ENCODE measurements at places on chromosomes 6 and 20.

- DNase-seq = no peak
Measured at GRCh38 chr6:153778216-153778615, 260.8 kb upstream of the OPRM1 start.

DNA sequence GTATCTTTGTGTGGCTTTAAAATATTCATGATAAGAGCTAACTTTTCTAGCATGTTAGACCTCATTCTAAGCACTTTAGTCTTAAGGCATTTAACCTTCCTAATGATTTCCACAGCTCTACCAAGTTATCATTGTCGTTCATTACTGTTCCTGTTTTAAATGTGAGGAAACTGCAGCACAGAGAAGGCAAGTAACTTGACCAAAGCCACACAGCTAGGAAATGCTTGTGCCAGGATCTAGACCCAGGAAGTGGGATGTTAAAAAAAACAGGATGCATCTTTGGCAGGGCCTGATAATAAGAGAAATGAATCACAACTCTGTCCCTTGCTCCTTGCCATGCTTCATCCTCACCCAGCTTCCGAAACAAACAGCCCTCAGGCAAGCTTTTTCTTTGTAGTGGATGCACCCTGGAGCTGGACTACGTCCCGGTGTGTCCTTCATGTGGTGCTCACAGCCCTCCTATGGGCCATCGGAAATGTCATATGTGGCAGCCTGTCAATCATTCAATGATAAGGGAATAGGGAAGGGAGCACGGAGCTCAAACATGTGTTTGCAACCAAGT lies 196.9 kb upstream of the RREB1 start:
- DNase-seq = no peak

- DNase-seq = no peak
Measured at GRCh38 chr6:21831521-21832291, 238.2 kb downstream of the SOX4 start.

- DNase-seq = no peak
Measured at GRCh38 chr6:44554194-44554593, 166.7 kb downstream of the CDC5L start.

DNA sequence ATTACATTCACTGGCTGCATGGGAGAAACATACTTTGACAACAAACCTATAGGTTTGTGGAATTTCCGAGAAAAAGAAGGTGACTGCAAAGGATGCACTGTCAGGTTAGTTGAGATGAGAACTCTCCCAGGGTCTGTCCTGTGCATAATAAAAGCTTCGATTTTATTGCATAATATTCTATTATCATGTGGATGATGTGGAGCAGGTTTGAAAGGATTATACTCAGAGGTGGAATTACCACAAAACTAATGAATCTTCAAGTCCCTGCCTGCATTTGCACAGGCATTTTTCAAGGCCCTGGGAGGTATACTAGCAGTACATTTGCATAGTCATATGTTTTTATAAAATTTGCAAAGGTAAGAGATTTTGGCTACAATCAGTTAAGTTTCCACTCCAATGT lies 249.8 kb downstream of the ARHGAP18 start:
- no peak for DNase-seq

GRCh38 chr6:39193201-39193791 lies 36.0 kb downstream of the KCNK5 start:
- no peak for DNase-seq

- DNase-seq = no peak
Measured at GRCh38 chr6:20158676-20159075, 53.6 kb downstream of the MBOAT1 start.

- DNase-seq = peak; percentile 35
Measured at GRCh38 chr20:48822879-48823385, 4.9 kb downstream of the PREX1 start.
